AML-193 (cell line): ENCODE measurements at places on chromosomes 6 and 20.

DNA sequence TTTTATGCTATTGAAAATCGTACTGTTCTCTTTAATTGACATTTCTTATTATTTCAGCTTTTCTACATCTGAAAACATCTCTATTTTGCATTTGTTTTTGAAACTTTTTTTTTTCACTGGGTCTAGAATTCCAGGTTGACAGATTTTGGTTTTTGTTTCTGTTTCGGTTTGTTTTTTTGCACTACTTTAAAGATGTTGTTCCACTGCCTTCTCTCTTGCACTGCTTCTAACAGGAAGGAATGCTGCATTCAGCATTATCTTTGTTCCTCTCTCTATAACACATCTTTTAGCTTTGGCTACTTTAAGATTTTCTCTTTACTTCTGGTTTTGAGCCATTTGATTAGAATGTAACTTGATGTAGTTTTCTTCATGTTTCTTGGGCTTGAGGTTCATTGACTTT lies 20.1 kb upstream of the SLC17A1 start:
- no peak for DNase-seq

- DNase-seq, result no peak
These were observed 166.2 kb upstream of the CHD6 start for GRCh38 chr20:41784209-41784958.

DNA sequence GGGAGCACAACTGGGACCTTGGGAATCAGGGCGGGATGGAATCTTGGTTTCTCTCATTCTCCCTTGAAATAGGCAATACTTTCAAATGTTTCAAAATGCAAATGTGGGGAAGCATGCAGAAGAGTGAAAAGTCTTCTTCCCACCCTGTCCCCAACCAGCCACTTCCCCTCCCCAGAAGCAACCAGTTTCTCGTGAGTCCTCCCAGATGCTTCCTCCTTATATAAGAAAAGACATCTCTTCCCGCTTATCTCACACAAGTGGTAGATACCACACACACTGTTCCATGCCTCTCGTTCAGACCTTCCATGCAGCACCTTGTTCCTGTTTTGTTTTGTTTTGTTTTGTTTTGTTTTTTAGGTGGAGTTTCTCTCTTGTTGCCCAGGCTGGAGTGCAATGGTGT lies 25.1 kb downstream of the HCK start:
- DNase-seq, result no peak

DNA sequence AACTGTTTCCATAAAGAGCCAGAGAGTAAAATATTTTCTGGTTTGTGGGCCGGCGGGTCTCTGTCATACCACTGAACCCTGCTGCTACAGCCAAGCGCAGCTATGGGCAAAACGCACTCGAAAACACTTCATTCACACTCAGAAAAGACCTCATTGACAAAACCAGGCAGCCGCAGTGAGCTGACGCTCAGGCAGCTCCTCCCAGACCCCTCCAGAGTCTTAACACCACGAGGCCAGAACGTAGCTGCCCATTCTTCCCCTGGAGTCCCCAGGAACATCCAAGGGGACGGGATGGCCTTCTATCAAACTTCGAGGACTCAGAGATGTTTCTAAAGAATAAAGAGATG lies 35.6 kb upstream of the ZBP1 start:
- no peak for DNase-seq

GRCh38 chr20:25859649-25860530 lies 163.2 kb upstream of the ZNF337 start:
- DNase-seq, result no peak

DNA sequence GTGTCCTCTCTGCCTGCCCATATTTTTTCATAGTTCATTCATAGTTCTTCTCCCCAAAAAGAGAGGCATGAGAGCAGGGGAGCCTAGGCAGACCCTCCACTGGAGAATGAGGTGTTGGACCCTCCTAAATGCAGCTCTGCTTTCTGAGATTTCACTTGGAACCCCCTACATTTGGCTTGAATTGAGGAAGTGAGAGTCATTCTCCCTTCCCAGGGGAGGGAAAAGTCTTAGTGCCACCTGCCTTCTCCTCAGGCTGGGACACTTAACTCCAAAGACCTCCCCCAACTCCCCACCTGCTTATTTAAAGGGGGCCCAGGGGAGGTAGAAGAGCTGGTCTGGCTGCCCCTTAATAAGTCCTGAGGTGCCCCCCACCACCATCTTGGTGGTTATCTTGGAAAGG lies 78.2 kb downstream of the CHMP4B start:
- no peak for DNase-seq

GRCh38 chr6:166258854-166259276 lies 49.3 kb downstream of the PRR18 start:
- peak; percentile 96 for DNase-seq

DNA sequence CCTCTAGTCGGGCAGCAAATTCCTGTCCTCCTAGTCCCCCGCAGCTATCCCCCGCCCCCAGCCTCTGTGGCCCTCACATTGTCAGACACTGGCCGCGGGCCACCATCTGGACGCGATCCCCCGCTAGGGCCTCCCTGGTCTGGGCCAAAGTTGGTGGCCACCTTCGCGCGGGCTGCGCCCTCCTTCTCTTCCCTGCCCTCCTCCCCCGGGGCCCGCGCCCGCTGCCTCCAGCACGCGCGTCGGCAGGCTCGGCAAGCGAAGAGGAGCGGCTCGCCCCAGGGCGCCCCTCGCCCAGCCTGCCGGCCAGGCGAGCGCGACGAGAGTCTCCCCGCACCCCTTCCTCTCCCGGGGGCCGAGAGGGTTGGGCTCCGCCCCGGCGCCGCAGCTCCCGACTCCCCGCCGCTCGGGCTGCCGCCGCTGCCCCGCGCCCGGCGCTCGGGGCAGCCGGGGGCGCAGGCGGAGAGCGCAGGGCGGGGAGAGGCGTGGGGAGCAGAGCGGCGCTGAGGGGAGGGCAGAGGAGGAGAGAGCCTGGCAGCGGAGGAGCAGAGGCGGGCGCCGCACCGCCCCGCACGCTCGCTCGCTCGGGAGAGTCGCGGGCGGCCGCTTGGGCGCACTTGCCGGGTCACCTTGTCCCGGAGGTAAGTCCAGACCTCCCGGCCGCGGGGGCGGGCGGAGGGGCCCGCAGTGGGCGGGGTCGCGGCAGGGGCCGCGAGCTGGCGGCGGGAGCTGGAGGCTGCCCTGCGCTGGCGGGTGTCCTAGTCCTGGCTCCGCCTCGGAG lies at the start of gene SYNDIG1:
TSS of gene SYNDIG1 (plus strand) at position 514 of the 778 bp plus-strand sequence. CDS start 73,469 bp downstream, outside the sequence.
- DNase-seq, result no peak

GRCh38 chr6:23910420-23910819 lies 215.6 kb upstream of the NRSN1 start:
- no peak for DNase-seq

- no peak for DNase-seq
These were observed 87.5 kb downstream of the SH3BGRL2 start for GRCh38 chr6:79718509-79719247.

GRCh38 chr6:25070547-25071366 lies 135.0 kb upstream of the RIPOR2 start:
- DNase-seq, result peak; percentile 84

DNA sequence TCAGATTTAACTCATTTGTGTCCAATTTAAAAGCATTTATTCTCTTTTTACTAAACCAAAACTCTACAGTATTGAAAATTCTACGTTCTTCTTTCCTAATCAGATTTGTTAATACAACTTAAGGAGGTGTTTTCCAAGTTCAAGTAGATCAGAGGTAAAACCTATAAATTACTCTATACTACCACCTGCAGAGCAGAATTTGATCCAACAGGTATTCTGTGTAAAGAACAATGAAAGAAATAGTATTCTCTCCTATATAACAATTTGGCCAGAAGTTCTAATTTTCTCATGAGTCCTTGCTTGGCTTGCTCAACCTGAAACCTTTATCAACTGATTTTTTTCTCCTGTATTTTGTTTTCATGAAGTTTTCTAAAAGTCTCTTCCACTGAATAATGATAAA lies 28.5 kb upstream of the DST start:
- no peak for DNase-seq

GRCh38 chr6:83893024-83893423 lies 33.5 kb downstream of the CYB5R4 start:
- DNase-seq, result no peak

DNA sequence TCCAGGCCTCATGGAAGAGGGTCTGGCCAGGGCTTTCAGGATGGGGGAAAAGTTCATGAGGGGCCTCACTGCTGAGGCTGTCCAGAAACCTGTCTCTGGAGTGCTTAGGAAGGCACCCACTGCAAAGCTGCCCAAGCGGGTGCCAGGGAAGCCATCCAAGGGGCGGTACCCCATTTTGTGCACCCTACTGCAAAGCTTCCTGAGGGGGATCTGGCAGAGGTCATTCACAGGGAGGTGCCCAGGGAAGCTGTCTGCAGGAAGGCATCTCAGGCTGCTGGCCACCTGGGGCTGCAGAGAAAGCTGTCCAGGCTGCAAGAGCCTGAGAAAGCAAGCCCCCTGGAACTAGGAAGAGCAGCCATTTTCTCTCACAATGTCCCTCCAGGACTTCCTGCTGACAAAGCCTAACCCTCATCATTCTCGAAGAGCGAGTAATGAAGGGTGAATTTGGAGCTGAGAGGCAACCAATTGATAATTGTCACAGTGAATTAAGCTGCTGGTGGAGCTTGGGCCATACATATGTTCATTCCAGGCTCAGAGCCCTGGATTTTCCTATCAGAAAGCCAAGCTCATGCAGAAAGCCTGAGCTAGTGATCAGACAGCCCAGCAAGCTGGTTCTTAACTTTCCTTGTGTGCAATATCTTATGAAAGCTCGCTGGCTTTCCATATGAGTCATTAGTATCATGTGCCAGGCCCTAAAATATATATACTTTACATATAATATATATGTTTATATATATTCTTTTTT lies 62.2 kb upstream of the SLC22A16 start:
- DNase-seq, result no peak

DNA sequence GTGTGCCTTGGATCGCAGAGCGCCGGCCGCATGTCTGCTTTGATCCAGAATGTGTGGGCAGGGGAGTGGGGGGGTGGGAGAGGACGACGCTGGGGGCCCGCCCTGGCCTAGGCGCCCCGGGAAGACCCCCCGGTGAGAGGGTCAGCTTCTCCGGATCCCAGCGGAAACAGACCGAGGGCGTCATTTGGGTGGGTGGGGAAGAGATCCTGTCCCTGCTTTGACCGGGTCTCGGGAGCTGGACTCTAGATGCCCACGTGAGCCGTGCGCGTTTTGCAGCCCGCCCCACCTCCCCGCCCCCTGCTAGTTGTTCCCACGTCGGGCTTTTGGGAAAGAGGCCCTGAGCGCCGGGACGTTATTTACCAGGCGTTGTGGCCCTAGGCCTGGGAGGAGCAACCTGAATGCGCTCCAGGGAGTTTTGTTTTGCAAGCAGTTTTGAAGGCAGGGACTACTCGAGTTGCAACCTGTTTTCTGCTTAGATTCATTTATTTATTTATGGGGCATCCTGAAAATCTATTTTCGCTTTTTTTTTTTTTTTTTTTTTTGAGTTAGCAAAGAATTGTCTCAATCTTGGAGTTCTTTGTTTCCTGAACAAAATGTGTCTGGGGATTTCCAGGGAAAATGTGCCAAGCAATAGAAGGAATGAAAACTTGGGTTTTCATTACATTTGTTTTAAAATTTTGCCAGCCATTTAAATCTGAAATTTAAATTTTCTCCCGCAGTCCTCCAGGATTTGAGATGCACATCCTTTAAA lies 1.6 kb downstream of the DSP start:
- no peak for DNase-seq

- DNase-seq, result no peak
These were observed at the start of gene PRSS35 for GRCh38 chr6:83511901-83512681. Gene PRSS35 (plus strand): TSS chr6:83512534. CDS start chr6:83523442, 10,908 bp downstream.

GRCh38 chr20:48558906-48559305 lies 268.9 kb downstream of the PREX1 start:
- DNase-seq, result no peak

- no peak for DNase-seq
These were observed 90.5 kb upstream of the CCN2 start for GRCh38 chr6:132041706-132042105.

- no peak for DNase-seq
These were observed 702.7 kb downstream of the EYS start for GRCh38 chr6:65004283-65004682.

- no peak for DNase-seq
These were observed 9.3 kb downstream of the KCNK17 start for GRCh38 chr6:39304951-39305350.

DNA sequence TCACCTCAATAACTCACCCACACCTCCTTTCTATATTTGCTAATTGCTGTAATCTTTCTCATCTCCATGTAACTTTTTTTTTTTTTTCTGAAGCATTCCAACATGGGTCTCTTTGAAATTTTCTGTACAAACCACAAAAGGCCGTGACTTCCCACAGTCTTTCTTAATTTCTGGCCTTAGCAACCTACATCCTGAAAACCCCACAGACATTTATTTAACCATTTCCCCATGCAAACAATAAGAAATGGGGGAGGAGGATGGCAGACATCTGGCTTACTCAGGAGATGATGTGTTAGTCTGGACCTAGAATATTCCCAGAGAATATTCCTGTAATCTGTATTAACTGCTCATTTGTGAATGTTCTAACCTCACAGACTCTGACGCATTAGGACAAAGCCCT lies 57.6 kb downstream of the MEP1A start:
- DNase-seq, result peak; percentile 38

GRCh38 chr6:81793821-81794475 lies 41.5 kb upstream of the TENT5A start:
- DNase-seq, result no peak

DNA sequence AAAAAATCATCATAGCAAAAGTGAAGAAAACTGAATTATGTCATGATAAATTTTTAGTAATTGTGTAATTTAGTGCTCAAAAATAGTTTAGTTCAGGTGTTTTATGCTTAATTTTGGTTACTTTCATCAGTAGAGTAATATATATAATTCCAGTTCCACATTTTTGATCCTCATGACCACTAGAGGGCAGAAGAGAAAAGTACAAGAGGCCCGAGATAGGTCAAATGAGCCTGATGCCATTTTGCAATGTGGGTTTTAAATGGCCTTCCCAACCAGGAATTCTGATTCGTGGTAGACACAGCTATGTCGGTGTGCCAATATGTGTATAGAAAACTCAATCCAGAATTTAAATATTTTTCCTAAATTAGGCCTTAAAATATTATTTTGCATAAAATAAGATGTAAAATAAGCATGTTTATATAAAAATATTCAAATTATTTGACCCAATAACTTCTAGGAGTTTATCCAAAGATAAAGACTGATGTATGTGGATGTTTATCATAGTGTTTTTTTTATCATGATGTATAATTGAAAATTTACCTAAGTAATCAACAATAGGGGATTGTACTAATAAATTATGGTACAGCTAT lies 159.7 kb upstream of the RPS6KA2 start:
- DNase-seq, result peak; percentile 66

- no peak for DNase-seq
These were observed 142.2 kb downstream of the WDR27 start for GRCh38 chr6:169559592-169559991.

GRCh38 chr6:53524455-53524815 lies 20.5 kb downstream of the GCLC start:
- no peak for DNase-seq

- DNase-seq, result no peak
These were observed 64.9 kb downstream of the CPNE5 start for GRCh38 chr6:36774331-36774730.

- no peak for DNase-seq
These were observed 46.4 kb upstream of the CDKAL1 start for GRCh38 chr6:20487669-20488375.
